ENCODE measurements at places on chromosomes 3 and 15.

DNA sequence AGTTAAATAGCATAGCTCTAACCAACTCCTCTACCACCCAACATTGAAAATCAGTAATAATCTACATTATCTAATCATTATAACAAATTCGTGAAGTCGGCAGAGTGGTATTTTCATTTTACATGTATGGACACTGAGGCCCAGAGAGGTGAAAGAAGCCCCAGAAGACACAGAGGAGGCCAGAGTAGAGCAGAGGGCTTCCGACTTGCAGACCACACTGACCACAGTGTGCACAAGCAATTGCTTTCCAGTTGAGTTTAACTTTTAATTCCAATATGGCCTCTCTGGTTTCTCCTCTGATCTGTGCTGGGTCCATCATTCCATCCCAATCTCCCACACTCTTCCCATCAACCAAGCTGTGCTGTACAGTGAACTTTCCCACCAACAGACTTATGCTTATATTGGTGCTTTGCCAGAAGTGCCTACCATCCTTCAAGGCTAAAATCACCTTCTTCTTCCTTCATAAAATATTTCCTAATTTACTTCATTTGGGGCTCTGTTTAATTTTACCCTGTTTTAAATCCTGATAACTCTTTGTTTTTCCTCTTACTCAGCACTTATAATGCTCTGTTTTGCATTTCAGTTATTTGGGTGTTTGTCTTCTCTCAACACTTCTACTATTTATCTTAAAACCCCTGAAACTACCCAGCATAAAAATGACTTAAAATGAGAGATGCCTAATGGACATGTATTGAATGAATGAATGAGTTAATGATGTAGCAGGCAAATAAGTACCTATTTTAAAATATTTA lies 81.8 kb upstream of the TNFSF10 start:
- no peak for DNase-seq

DNA sequence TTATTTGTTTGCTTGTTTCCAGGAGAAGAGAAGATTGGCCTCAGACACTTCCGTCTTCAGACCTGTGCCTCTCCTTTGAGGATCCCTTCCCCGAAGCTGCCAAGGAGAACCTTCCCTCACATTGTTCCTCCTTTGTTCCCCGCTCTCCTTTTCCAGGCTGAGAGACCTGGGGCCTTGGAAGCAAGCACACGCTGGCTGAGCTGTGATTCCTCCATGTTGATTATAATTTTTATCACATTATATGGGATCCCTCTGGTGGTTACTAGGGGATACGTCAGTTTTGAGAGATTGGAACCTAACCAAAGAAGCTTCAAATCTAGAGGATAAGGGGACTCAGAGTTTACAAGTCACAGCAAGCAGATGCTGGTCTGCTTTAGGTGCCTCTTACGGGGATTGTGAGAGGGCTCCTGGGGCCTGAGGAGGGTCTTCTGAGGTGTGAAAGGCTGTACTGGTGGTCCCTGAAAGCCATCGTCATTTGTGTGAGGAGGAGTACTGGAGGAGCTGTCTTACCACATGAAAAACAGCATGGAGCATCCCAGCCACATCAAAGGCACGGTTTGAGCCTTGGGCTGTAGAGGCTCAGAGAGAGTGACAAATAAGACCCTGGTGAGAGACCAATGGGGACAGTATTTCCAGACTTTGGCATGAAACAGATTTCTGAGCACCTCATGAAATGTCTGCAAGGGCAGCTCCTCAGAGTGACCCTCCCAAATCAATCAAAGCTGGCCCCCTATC lies 760.1 kb upstream of the CFAP20DC start:
- DNase-seq: no peak

- no peak for DNase-seq
Measured at GRCh38 chr3:129399895-129400357, 28.5 kb downstream of the EFCAB12 start.

DNA sequence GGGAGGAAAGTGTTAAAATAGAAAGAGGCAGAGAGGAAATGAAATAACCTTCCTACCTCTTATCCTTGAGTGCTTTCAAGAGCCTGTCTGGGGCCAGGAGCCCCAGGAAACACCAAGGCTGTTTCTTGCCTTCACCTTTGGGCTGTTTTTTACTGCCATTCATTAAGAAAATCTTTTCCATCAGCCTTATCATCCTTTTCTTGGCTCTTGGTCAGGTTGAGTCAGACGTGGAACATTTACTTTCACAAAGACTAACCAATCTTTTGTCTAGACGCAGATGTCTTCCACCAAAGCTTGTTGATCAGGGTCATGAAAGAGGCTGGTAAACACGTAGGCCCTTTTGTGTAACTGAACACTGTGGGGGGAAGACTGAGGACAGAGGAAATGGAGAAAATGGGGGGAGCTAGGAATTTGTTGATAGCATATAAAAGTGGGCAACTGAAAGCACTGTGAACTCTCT lies 151.0 kb upstream of the THBS1 start:
- DNase-seq: no peak

DNA sequence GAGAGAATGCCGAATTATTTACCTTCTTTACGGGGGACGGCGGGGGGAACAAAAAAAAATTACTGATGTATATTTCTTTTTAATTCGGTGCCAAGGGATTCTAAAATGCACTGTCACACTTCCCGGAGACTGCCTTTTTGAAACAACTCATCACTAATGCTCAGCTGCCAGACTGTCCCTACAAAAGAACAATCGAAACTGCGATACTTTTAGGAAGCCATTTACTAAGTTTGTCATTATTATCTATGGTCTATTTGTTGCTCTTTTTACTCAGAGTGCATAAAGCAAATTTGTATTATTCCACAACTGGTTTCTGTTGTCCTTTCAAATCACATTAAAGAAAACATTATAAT lies 60.8 kb downstream of the TM4SF4 start:
- DNase-seq: no peak

GRCh38 chr3:140199743-140200142 lies 264.8 kb downstream of the CLSTN2 start:
- DNase-seq: no peak

GRCh38 chr3:134081211-134081610 lies 51.5 kb upstream of the SLCO2A1 start:
- no peak for DNase-seq

- DNase-seq: no peak
Measured at GRCh38 chr3:89795506-89795905, 688.1 kb downstream of the EPHA3 start.

- DNase-seq: no peak
Measured at GRCh38 chr3:1677576-1678156, 421.0 kb upstream of the CNTN4 start.

GRCh38 chr3:170180079-170180907 lies 1.2 kb downstream of the PHC3 start:
- peak; percentile 13 for DNase-seq

DNA sequence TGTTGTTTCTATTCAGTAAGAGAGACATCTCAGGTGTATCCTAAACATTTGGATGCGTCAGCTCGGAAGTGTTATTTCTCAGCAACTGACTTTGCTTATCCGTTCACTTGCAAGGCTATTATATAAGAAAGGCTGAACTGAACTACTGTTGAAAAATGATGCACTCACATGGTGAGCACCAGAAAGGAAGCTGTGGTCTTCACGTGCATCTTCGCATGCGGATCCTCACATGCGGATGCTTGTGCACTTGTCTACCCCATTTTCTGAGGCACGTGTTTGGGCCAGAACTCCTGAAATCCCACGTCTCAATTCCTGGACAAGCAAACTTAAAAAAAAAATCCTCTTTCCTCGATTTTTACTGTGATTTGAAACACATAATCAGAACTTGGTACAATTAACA lies 63.2 kb downstream of the PDZRN3 start:
- no peak for DNase-seq

DNA sequence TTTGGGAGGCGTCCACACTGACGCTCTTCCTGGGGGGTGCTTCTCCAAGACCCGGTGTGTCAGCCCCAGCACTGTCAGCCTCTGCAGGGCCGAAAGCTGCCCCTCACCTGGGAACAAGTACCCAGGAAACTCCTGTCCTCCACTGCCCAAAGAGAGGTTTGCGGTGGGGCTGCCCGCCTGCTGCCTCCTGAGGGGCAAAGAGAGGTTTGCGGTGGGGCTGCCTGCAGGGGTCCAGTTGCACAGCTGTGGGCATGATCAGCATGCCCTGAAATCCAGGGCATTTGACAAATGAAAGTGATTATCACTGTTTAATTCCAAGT lies 15.1 kb upstream of the SNRPA1 start:
- no peak for DNase-seq

- DNase-seq: peak; percentile 4
Measured at GRCh38 chr3:192917028-192917403, 640 bp downstream of the MB21D2 start.

DNA sequence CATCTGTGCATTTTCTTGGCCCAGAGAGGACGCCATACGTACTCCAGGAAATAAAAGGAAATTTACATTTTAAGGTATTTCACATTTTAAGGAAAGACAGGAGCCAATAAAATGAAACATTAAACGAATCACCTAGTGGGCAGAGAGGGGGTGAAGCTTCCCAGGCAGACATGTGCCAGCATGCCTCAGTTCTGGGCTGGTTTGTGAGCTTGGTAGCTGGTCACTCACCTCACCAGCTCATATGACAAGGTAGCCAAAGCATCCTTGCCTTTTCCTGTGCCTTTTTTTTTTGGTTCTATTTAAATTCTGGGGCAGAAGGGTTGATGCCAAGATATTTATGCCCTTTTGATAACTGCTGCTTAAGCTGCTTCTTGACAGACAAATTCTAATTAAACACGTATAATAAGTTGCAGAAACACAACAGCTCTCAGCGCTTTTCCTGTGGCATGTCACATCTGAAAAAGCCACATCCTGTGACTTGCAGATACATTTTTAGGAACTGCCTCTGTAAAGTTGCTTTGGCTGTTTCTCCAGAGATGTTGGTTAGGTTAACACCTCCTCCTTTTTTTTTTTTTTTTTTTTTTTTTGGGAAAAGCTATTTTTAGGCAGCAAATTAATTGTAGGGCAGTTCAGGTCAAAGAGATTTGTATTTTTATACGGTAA lies 218.6 kb downstream of the PDCD6IP start:
- no peak for DNase-seq

DNA sequence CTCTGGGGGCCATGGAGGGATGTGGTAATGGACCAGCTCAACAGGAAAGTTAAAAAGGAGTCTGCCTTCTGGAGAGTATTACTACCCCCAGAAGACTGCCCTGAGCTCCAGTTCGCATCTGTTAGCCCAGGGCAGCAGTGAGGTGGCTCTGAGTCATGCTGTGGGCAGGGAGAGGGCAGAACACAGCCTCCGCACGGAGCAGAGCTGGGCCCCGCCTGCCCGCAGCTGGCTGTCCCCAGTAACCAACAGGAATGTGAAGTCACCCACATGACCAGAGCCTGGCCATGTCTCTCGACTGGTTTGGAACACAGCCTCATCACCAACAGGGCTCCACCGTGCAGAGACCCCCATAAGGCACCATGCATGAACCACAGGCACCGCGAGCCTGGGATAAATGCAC lies 62.1 kb downstream of the CYFIP1 start:
- DNase-seq: no peak

DNA sequence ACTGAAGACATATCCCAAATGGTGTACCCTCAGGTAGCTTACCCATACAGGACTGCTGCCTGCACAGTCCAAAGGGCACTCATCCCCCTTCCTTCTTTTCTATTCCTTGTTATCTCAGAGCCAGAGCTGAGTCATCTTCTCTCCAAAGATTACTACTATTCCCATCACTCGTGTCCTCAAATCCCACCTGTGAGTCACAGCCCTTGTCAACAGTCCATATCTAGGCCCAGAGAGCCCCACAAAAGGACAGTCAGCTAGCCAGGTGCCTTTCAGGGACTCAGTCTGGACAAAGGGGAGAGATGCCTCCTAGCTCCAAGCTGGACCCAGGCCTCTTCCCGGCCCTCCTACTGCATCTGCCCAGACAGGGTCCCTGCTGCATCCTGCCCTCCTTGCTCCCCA lies 11.0 kb downstream of the PARP16 start:
- no peak for DNase-seq

GRCh38 chr3:149790268-149790667 lies 2.1 kb downstream of the ANKUB1 start:
- no peak for DNase-seq

- DNase-seq: no peak
Measured at GRCh38 chr3:194508491-194509453, 22.0 kb upstream of the ATP13A3 start.

DNA sequence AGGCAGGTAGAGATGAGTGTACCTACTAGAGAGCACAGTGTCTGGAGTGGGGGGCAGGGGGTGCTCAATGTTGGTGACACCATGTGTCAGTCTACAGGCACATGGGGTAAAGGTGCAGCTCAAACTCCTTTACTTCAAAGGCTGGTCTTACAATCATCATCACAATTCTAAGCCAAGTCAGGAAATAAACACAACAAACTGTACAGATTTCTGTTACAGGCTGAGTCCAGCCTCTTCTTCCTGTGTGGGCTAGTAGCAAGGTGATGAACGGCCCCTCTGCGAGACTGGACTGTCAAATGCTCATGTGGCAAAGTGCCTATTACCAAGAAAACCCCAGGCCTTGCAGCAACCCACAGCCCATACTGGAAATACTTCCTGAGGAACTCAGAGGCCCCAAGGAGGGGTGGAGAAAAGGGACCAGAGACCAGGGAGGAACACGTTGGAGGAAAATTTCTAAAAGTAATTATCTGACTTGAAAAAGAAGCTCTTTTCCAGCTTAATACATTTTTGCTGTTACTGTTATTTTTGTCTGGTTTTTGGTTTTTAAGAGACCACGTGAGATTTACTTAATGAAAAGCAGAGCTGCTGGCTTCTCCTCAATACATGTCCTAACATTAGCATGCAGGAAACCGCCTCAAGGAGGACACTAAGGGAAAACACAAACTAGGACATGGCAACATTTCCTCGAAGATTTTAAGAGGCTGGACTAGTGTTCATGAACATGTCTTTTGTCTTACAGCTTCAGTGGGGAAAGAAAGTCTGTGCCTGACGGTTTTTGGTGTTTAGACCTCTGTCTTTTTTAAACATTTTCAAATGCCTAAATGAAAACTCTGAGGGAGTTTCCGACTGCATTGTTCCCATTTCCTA lies 29.5 kb downstream of the TBC1D2B start:
- no peak for DNase-seq

GRCh38 chr15:92467245-92467644 lies 73.6 kb downstream of the ST8SIA2 start:
- no peak for DNase-seq

DNA sequence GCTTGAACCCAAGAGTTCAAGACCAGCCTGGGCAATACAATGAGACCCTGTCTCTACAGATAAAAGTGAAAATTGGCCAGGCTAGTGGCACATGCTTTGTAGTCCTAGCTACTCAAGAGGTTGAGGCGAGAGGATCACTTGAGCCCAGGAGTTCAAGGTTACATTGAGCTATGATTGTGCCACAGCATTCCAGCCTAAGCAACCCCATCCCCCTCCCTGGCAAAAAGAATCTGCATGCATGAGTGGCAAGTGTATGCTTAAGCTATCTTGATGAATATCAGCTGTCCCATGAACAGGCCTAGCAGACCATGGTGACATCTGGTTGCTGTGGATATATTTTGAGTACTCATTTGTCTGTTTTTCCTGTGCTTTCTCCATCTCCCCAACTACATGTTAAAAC lies 4.7 kb downstream of the ATRIP start:
- no peak for DNase-seq

Data from T-cell (primary cell).